GM12864 (cell line): ENCODE measurements at places on chromosomes 3 and 15.

- no peak for DNase-seq
Observed at GRCh38 chr3:70028361-70028760, 28.8 kb downstream of the SAMMSON start.

- DNase-seq = no peak
Observed at GRCh38 chr3:141243271-141243707, 11.7 kb downstream of the PXYLP1 start.

DNA sequence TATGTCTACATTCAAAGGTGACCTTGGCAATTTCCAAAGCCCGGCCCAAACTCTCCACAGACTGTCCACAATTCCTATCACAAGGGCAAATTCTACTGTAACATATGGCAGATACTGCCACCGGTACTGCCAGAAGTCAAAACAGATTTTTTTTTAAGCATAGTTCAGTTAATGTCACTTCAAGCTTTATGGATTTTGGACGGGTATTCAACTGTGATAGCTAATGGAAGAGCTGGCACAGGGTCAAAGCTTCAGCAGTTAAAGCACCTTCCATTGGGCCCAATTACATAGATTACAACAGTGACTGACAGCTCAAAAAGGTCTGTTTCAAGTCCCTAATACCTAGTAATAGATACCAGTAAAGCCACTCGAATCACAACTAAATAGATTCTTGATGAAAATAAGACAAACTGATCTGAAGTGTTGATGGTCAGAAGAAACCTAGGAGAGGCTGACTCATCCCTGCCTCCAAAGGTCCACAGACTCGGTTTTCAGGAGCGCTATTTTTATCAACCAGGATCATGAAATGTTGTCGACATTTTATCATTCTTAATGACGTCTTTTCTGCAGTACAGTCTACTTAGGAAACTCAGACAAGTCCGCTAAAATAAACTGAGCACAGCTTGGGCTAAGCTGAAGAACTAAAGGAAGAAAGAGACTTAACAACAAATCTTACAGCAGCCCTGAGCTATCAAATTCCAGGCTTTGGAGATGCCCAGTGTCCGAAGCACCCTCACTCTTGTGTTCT lies 38.7 kb downstream of the ANXA2 start:
- no peak for DNase-seq

DNA sequence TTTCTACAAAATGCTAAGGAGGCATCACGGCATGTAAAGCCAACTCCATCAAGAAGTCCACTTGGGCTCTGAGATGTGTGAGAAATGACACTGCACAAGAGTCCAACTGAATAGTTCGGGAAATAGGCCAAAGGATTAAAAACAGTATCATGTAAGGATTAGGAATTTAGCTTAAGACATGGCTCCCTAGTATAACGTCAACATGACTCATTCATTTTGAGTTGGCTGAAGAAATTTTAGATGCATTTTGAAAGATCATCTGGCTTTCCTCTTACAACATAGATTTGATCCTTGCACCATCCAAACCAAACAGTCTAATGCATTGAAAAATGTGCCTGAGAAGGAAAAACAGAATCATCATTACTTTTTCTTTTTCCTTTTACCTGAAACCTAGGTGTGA lies 109.3 kb upstream of the MME start:
- DNase-seq = no peak

- no peak for DNase-seq
Observed at GRCh38 chr3:159763011-159763601, 225.5 kb upstream of the IL12A start.

DNA sequence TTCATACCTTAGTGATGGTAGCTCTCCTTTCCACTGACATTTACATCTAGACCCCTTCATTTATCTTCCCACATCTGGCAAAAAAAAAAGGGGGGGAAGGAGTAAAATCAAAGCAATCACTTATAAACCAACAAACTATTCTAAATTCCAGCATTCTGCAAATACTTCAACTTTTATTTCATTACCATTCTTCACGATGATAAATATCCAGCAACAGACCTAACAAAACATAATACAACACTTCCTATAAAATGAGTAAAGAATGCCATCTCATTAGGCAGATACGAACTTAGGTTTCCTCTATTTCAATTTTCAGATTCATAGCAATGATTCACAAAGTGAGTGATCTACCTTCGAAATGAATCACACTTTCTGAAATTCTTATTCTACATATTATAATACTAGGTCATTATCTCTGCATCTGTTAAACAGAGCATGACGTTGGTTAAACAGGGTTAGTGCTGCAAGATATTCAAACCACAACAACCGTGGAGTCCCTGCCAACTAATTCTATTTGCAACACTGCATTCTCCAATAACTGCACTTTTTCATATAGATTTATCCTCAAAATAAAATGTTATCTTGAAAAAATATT lies at the start of gene LRRFIP2:
LRRFIP2 (minus strand) TSS at position 51 of the 595 bp plus-strand sequence. CDS start 25,599 bp downstream, outside the sequence.
- no peak for DNase-seq

DNA sequence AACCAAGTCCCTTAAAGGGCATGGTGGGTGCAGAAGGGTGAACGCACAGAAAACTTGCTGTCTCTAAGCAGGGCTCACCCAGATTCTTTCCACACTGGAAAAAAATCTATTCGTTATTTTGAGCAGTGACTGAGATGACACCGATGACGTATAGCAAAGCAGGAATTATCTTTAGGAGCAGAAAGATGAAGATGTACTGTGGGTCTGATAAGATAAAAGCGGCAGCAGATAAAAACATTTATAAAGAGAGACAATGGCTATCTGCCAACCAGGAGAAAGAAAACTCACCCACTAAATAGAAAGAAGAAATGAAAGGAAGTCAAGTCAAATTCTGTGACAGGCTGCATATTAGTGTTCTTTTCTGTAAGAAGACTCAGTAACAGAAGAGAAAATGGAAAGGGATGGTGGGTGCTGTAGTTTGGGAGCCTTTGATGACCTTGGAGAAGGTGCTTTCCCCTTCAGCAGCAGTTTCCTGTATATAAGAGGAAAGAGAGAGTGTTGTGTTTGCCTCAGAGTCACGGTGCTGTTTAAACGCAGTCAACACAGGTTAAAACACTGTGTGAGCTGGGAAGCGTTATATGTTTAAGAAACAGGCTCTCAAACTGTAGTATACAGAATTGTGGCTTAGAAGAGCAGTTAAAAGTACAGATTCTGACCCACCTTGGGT lies 111.6 kb downstream of the AQP9 start:
- no peak for DNase-seq

DNA sequence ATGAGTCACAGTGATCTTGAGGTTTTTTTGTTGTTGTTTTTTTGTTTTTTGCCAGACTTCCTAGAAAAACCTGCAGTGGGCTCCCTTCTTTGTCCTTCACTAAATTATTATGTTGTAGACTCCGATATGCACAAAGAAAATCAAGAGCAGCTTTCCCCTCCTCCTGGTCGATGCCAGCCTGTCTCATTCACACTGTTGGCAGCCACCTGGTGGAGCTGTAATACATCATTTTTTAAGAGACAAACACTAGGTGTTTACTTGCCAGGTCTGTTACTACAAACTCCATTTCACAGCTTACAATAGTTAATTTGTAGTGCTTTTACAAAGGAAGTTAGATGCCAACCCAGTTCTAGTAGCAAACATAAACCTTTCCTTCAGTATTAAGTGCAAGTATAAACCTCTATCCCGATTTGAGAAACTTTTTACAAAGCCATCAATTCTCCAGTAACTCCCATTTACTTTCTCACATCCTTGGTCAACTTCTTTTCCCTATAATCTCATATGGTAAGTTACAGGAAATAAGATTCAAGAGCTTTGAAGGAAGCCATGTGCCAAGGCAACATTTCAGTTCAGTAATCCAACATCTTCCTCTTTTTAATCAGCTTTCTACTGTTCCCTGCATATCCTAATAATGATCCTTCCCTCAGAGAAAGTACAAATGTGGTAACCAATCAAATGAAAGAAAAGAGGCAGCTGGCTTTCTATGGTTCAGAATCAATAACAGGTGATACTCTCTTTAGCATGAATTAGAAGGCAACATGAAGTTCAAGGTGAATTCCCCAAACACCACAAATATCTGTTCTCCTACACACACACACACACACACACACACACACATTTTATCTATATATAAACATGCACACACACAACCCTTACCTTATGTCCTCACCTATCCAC lies 14.0 kb downstream of the AAGAB start:
- DNase-seq = peak; percentile 25

GRCh38 chr3:197088370-197088769 lies 58.8 kb upstream of the MELTF start:
- no peak for DNase-seq

DNA sequence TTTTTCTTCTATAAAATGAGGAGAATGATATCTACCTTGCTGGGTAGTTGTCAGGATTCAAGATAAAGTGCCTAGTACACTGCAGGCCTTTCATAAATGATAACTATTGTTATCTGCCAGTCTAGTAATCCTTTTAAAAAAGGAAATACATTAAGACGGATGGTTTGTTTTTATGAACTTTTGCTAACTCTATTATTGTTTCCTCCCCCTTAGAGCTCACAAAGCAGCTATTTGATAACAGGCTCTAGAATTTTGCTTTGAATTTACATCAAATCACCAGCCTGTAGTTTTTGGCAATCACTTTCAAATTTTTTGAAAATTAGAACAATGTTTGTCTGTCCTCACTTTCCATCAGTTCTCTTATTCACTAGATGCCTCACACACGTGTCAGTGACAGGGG lies 39.8 kb downstream of the BLM start:
- no peak for DNase-seq

DNA sequence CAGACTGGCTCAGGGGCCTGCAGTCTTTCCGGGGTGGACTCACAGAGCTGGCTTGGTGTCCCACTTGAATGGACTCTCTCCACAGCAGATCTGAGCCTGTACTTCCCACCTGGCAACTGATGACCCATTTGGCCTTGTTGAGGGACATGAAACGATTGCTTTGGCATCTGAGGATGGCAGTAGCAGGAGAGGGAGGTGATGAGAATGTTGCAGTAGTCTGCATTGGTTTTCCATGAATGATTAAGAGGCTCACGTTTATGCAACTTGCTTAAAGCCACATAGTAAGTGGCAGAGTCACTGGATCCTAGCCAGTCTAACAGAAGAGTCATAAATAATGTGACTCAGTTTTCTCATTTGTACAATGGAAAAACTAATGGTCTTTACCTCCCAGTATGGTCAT lies 21.9 kb downstream of the IL20RB start:
- no peak for DNase-seq

DNA sequence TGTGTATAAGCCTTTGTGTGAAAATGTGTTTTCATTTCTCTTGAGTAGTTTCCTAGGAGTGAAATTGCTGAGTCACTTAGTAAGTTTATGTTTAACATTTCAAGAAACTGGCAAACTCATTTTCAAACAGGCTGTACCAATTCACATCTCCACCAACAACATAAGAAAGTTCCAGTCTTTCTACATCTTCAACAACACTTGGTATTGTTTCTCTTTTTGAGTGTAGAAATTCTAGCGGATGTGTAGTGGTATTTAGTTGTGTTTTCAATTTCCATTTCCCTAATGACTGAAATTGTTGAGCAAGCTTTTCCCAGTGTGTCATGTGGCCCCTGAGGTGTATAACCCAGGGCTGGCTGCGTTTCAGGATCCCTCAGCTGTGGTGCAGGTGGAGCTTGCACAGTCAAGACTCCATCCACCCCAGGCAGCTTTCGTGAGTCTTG lies 258.5 kb downstream of the PDCD6IP start:
- peak; percentile 70 for DNase-seq

DNA sequence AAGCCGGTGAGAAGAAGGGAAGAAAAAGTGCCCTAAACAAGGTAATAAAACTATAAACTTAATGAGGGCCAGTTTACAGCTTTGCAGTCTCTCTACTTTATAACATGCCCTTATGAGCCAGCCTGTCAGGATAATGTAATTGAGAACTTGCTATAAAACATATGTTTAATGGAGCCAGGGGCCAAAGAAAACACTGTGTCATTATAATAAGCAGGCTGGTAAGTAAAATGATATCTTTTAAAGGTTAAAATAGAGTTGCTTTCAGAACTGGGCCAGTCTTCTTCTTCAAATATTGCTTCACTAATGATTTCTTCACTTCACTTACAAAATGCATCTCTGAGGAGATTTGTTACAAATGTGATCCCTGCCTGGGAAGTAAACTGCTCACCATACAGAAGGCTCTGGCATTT lies 192.5 kb downstream of the SHOX2 start:
- no peak for DNase-seq

GRCh38 chr3:21517184-21517583 lies 233.8 kb downstream of the ZNF385D start:
- DNase-seq = no peak

GRCh38 chr15:38217788-38218609 lies 34.6 kb upstream of the SPRED1 start:
- DNase-seq = no peak

- no peak for DNase-seq
Observed at GRCh38 chr15:71385026-71385425, 269.8 kb downstream of the THSD4 start.

GRCh38 chr3:5017925-5018531 lies 38.8 kb downstream of the BHLHE40 start:
- DNase-seq = no peak

GRCh38 chr3:73143401-73143800 lies 81.9 kb downstream of the EBLN2 start:
- DNase-seq = no peak

DNA sequence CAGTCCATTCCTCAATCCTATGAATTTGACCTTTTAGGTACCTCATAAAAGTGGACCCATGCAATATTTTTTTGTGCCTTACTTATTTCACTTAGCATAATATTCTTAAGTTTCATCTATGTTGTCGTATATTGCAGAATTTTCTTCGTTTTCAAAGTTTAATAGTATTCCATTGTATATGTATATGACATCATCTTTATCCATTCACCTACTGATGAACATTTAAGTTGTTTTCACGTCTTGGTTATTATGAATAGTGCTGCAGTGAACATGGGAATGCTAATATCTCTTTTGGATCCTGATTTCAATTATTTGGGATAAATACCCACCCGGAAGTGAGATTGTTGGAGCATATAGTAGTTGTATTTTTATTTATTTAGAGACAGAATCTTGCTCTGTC lies 65.1 kb downstream of the AP4E1 start:
- no peak for DNase-seq

DNA sequence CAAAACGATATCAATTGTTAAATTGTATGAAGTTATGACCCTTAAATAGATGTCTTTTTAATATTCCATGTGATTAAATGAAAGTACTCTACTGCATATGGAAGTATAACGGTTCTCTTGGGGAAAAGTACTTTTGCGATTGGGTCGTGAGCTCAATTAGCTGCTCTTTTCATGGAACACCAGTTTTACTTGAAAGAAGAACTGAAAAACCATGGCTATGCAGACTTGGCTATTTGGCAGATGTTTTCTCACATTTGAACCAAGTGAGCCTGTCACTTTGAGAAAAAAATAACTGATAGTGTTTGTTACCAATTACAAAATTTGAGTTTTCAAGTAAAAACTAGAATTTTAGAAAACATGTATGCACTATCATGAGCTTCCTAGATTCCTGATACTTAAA lies 5.9 kb upstream of the INAFM2 start:
- no peak for DNase-seq

DNA sequence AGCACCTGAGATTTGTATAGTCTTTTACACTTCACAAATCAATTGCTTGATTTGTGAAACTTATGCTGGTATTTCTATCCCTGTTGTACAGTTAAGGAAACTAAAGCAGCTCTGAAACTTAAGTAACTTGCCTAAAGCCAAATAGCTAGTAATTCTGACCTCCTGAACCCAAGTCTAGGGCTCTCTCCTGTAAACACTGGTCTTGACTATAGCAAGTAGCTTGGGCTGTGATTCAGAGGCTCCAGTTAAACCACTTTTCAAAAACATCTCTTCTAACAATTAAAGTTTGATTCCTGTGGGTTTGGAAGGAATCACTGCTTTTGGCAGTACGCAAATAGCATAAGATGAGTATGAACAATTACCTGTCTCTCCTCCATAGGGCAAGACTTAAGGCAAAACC lies 18.5 kb upstream of the CMTM8 start:
- DNase-seq = no peak
